NCI-H2029 (cell line): ENCODE measurements at places on chromosomes 6 and 20.

GRCh38 chr20:10672624-10673127 lies 1.1 kb downstream of the JAG1 start:
- no peak for DNase-seq

DNA sequence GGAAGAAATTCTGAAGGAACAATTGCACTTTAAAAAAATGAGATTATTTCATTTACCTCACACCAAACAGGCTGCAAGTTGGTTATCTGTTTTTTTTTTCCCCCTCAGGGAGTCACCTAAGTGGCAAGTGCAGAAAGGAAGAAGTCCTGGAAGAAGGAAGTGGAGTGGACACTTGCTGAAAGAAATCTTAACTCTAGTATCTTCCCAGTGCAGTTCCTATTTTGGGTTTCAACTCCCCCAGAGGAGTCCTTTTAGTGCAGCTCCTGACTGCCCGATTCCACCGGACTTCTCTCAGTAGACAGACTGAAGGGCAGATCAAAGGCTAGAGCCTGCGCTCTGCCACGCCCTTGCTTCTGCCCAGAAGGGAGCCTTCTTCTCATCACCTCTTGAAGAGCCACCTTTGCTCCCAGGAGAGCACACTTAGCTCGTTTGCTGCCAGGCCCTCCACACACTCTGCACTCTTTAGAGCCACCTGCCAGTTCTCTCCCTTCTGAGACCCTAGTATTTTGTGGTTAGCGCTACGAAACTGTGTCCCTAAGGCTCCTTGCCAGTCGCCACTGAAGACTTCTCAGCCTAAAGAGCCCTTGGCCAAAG lies 4.9 kb downstream of the MTCL3 start:
- DNase-seq, result no peak

DNA sequence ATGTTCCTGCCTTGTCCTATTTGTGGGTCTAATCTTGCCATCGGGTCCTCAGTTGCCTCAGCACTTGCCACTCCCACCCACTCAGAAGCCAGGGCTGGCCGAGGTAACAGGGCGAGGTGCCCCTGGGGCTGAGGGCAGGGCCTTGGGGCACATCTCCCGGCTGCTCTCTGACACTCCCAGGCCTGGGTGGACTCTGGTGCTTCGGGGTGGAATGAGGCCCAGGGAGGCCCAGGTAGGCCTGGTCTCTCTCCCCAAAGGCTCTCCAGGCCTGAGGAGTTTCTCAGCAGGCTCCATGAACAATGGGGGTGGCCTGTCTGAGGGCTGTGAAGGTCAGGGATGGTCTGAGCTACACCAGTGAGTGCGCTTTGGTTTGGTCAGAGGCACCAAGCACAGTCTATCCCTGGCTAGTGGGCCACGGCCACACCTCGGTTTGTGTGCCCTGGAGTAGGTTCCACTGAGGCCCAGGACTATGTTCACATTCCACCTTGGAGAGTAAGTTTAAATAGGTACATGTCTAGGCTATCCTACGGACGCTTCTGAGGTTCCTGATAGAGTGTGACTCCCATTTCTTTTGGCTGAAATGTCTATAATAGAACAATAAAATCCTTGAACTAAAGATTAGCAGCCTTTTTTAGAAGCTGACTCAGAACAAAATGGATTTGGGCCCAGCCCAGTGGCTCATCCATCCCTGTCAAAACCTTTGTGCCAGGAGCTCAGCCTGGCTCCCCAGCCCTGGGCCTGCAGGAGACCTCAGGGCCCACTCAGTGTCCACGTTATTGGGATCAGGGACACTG lies 78.8 kb downstream of the SLC24A3 start:
- DNase-seq, result no peak

DNA sequence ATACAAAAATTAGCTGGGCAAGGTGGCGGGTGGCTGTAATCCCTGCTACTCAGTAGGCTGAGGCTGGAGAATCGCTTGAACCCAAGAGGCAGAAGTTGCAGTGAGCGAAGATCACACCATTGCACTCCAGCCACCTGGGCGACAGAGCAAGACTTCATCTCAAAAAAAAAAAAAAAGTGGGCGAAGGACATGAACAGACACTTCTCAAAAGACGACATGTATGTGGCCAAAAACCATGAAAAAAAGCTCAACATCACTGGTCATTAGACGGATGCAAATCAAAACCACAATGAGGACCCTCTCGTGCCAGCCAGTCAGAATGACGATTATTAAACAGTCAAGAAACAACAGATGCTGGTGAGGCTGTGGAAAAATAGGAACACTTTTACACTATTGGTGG lies 344.9 kb upstream of the JARID2 start:
- DNase-seq, result no peak

DNA sequence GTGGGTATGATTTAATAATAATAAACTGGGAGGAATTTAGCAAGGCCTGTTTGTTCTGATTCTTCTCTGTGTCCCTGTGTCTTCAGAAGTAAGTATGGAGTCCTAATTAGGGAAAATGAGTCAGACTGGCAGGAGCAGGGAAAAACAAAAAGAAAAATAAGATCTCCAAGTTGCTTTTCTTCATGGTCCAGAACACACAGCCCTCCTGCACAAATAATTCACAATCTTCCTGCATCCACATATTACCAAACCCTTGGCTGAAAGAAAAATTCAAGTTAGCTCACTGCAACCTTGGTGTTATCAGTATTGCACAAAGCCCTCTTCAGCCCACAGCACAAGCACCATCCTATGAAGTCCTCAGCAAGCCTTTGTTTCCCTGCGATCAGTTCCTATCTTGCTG lies 142.0 kb upstream of the LAMA2 start:
- no peak for DNase-seq

- no peak for DNase-seq
Measured at GRCh38 chr6:9924971-9925370, 489.9 kb downstream of the TFAP2A start.

DNA sequence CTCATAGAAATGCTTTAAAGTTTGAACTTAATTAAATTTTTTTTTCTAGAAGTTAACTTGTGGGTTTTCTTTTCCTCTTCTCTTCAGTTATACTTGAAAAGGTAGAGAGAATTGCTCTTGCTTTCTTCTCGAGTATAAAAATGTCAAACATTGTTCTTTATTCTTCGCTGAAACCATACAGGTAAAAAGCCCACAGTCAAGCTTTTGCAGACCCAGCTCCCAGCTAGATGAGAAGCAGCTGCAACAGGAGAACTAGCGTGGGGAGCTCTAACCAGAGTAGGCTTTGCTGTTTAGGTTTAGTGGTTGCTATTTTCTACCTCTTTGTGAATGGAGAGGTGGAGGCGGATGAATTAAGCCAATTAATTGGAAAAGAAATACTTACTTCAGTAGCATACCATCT lies 102.7 kb downstream of the JARID2 start:
- DNase-seq, result no peak

GRCh38 chr6:159229651-159230051 lies 60.5 kb downstream of the FNDC1 start:
- no peak for DNase-seq

DNA sequence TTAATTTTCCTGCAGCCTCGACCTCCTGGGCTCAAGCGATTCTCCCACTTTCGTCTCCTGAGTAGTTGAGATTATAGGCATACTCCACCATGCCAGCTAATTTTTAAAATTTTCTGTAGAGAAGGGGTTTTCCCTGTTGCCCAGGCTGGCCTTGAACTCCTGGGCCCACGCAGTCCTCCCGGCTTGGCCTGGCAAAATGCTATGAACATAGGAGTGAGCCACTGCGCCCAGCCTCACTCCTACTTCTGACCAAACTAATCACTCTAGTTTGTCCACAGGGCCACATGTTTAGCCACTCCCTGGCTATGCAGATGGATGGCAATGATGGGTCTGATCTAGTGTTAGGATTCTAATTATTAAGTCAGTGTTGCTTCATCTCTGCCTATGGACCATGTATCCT lies 31.9 kb upstream of the RPN2 start:
- DNase-seq, result no peak

DNA sequence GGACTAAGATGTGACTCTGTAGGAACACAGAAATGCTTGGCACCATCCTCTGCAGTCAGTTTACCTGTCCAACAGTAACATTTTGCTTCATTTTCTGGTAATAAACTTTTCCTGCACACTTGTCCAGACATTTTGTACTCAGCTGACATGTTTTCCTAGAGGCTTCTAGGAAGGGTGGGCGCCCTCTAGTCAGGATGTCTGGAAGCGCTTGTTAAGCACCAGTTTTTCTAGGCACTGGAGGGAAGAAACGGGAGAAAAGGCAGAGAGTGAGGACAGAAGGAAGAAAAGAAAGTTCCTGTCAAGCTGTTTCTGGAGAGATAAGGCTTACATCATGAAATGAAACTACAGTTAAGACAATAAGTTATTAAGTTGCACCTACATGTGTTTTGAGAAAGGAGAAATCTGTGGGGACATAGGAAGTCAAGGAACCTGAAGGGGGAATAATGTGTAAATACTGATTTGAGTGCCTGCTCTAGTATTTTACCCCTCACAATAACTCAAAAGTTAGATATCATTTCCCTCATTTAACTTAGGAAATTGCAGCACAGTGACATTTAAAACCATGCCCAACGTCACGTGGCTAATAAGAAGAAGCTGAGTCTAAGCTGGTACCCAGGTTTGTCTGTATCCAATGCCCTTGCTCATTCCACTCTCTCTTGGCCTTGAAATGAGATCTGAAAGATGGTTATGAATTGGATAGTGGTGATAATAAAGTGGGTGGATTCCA lies 42.7 kb upstream of the TNFRSF21 start:
- no peak for DNase-seq

DNA sequence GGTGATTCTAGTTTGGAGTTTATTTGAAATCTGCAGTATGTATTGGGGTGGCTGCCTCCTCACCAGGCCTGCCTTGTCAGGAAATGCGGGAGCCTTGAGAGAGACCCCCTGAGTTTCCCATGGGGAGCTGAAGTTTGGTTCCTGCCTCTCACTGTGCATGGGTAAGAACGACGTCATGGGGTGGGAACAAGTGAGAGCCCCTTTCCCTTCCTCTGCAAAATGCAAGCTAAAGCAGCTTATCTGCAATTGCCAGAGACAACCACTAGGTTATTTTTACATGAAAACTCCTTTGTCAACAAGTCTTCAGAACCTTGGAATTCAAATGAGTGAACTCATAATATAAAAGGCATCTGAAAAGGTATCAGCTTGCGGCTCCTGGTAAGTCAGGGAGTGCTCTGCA lies 58.4 kb downstream of the TMEM170B start:
- no peak for DNase-seq

GRCh38 chr6:45922728-45923351 lies 92.8 kb downstream of the CLIC5 start:
- peak; percentile 3 for DNase-seq

GRCh38 chr20:50969912-50970311 lies 11.3 kb downstream of the MOCS3 start:
- no peak for DNase-seq

DNA sequence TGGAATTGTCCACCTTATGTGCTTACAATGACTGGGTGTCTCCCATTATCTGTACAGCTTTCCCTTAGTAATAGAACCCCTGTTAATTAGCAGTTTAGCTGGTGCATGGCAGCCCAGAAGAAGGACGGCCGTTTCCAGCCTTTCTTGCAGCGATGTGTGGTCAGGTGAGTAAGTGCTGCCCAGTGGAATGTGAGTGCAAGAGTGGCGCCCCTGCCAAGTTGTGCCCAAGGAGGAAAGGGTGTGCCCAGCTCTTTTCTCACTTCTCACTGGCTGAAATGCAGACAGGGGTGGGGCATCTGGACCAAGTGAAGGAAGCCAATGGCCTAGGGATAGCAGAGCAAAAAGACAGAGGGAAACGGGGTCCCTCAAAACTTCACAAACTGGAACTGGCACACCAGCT lies 296.8 kb downstream of the PREX1 start:
- no peak for DNase-seq

DNA sequence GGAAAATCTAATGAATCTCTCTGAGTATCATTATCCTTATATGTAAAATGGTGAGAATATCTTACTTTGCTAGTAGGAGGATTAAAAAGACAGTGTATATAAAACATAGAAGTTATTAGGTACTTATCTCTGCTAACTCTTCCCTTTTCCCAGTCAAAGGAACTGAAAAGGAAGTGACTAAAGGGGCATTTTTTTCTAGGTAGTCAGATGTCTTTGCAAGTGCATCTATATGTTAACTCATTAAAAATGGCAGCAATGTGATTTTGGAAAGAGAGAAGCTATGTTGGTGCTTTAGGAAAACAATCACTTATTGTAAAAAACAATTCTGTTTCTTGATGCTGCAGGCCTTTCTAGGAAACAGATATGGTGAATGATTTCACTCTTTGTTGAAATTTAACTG lies 180.9 kb downstream of the SAMD5 start:
- DNase-seq, result no peak

- no peak for DNase-seq
Measured at GRCh38 chr6:12456343-12456742, 166.2 kb downstream of the EDN1 start.

DNA sequence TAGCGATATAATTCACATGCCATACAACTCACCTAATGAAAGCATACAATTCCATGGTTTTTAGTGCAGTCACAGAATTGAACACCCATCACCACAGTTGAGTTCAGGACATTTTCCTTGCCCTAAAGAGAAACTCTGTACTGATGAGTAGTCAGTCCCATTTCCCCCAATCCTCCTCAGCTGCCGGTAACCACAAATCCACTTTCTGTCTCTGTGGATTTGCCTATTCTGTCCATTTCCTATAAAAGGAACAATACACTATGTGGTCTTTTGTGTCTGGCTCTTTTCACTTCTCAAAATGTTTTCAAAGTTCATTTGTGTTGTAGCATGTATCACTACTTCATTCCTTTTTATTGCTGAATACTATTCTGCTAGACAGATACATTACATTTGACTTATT lies 67.9 kb upstream of the TGM3 start:
- no peak for DNase-seq

DNA sequence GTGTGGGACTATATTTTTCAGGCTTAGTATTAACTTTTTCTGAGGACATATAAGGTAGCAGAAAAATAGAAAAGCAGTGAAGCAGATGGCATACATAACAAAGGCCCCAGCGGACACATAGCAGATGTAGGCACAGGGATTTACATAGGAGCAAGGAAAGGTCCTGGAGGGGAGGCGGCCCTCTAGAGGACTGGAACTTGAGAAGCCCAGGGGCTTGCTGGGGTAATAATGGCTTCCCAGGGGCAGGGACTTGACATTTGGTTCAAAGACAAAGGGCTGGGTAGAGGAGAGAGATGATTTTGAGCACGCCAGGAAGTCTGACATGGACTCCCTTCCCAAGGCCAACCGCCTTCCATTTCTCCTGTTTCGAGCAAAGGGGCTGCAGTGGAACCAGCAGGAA lies 31.7 kb upstream of the OSTM1 start:
- no peak for DNase-seq

DNA sequence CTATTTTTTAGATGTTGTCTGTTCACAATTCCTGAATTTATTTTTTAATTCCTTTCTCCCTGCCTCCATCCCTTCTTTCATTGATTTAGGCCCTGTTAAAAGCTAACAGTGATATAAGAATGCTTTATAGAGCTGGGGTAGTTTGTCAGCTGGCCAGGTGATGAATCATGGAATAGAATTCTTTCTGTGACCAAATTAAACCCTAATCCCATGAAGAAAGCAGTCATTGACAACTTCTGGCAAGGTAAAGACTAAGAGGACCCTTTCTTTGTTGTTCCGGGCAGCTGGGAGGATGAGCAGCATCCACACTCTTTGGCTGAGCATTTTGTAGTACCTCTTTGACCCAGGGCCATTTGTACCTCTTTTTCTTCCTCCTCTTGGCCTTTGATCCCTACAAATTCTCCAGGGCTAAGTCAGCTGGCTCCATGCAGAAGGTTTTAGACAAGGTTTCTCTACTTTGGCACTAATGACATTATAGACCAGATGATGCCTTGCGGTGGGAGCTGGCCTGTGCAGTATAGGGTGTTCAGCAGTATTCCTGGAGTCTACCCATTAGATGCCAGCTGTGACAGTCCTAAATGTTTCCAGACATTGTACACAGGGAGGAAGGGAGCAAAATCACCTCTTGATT lies 102.9 kb downstream of the SLX4IP start:
- no peak for DNase-seq
